Activated T-helper 2 cell treated with anti-CD3 and anti-CD28 coated beads, Interferon-gamma antibody, Interleukin-2, Interleukin-4, amounts not matched to agents 10 μg/mL and 5 μg/mL and 100 μg/mL, durations not matched to agents 14 hours and 24 hours and 36 hours (primary cell): ENCODE measurements at places on chromosomes 5 and 9. TPM values are rescaled to one million over a fixed set of nuclear protein-coding genes. Genes with fewer than 3 reads are reported as not detected.
A peak's percentile ranks its signal among the peaks of the same experiment; 100 is the strongest.

- DNase-seq = no peak
These were observed 18.1 kb downstream of the PTCH1 start for GRCh38 chr9:95498641-95499040.

GRCh38 chr9:76424491-76424890 lies 30.3 kb upstream of the RFK start:
- no peak for DNase-seq

DNA sequence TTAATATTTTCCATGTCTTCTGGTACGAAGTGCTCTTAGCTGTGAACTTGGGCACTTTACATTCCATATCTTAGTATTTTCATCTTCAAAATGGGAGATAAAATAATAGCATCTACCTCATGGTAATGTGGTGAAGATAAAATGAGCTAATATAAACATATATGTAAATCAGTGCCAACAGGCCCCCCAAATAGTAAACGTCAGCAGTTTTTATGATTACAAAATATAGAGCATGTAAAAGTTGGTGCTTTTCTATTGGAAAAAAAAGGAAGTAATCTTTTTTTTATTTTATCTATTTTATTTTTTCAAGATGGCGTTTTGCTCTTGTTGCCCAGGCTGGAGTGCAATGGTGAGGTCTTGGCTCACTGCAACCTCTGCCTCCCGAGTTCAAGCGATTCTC lies 291.1 kb upstream of the PRDM9 start:
- DNase-seq = no peak

DNA sequence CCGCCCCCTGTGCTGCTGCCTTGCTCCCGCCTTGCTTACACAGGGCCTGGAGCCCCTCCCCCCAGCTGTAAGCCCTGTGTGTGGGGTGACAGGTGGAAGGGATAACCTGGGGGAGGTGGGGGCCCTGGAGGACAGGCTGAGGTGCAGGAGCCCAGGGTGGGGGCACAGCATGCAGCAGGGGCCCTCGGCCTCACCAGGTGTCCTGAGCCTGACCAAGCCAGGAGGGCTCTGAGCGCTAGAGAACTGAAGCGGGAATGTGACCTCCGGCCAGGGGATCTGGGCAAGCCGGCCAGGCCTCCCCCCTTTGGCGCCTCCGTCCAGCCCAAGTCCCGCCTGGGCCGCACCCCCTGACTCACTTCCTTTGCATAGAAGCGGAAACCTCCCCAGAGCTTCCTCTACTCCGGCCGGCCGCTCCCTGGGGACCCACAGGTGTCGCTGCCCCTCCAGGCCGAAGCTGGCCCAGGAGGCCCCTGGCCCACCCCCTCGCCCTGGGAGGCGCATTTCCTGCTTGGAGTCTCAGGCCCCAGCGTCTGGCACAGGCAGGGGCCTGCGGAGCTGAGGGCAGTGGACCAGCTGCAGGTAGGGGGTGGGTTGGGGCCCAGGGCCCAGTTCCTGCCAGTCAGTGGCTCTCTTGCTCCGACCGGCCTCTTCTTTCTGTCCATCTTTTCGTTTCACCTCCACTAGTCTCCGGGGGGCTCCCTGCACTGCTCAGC lies at the start of gene TOR4A:
Gene TOR4A, plus strand, starts transcription at position 398 of the 713 bp plus-strand sequence. CDS start 964 bp downstream, outside the sequence.
- peak; percentile 48 for DNase-seq

DNA sequence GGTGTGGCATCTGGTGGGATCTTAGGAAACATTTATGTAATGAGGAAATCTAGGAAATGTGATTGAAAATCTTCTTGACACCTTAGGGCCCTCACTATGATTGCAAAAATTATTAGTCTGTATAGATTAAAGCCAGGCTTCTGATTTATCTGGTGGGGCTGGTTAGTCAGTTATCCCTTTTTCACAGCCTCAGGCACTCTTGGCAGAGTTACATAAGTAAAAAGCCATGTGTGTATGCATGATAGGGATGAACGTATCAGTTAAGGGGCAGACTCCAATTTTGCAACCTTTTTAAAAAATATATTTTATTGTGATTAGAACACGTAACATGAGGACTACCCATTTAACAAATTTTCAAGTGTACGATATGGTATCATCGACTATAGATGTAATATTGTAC lies 30.6 kb upstream of the RAB14 start:
- no peak for DNase-seq

DNA sequence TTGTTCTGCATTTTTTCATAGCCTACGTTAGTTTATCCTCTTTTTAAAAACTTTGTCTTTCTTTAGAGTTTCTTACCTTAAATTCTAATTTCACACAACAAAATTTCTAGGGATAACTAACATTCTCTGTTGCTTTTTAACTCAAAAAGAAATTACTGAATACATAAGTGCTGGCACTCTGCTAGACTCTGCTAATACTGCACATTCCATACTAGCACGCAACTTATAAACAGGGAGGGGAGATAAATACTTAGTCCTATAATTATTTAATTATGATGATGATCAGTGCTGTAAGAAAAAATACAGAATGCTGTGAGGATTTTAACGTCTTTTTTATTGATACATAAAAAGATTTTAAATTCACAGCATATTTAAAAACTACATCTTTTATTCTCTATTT lies 25.1 kb downstream of the RNF145 start:
- no peak for DNase-seq

DNA sequence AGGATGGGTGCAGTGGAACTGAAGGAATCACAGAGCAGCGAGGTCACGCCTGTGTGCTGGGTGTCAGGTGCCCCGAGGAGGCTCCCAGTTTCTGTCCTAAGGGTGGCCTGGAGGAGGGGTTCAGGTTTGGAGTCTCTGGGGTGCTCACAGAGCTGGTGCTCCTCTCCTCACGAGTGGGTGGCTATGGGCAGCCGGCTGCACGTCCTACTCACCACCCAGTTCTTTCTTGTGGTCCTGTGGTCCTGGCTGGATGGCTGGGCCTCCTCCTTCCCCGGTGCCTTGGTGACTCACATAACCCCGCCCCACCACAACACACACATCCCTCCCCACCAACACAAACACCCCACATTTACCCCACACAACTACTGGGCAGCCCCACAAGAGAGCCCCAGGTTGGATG lies 9.9 kb upstream of the PTGS1 start:
- DNase-seq = no peak

DNA sequence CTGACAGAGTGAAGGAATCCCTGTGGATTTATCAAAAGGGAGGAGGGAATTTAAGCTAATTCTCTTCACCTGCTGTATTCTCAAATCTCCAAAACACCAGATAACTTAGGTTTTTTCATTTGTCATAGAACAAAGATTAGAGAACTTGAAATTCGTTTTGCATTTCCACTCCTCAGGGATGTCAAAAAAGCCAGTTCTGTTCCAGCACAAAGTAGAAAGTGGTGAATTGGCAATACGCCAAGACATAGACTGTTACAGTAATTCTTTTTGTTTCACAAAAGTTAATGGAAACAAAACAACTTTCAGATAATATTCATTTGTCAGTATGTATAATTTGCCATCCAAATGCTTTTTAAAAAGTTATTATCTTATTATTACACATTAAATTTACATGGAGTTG lies 15.0 kb downstream of the S1PR3 start:
- DNase-seq = no peak

- no peak for DNase-seq
These were observed 25.3 kb upstream of the SLC1A1 start for GRCh38 chr9:4464911-4465513.

GRCh38 chr9:38675211-38675610 lies 44.7 kb downstream of the FAM240B start:
- no peak for DNase-seq

- DNase-seq = no peak
These were observed 1.0 kb upstream of the ERCC6L2 start for GRCh38 chr9:95874303-95874988.

The ZNF346 gene
- 26.1 and 26.3 TPM in 2 replicates for total RNA-seq

The TOR1A gene
- 52.5 and 55.8 TPM in 2 replicates for total RNA-seq
